ENCODE measurements at places on chromosomes 12 and 14.
A peak's percentile ranks its signal among the peaks of the same experiment; 100 is the strongest.

GRCh38 chr12:94990222-94990621 is 13.3 kb downstream of the NDUFA12 start:
- no peak for DNase-seq

DNA sequence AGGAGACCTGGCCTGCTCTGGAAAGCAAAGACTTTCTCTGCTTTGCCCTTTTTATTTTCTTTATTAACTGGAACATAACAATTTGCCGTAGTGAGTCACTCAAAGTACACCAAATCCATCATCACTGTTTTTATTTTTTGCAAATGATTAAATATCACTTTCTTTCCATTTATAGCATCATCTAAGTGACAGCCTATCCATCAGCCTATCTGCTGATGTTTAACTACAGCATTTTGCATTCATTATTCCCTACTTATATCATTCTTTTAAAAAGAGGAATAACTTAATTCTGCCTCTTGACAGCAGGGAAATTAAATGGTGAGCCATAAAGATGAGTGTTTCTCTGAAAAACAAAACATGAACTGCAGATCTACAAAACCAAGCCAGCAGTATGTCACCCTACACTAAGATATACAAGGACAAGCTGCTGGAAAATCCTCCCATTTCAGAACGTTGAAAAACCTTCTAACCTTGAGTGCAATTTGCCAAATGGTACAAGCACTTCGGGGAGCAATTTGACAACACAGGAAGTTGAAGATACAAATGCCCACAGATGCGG is 821.3 kb upstream of the TMEM132C start:
- no peak for DNase-seq

- peak; percentile 70 for DNase-seq
These were observed 15.8 kb upstream of the STAB2 start for GRCh38 chr12:103571286-103571685.

DNA sequence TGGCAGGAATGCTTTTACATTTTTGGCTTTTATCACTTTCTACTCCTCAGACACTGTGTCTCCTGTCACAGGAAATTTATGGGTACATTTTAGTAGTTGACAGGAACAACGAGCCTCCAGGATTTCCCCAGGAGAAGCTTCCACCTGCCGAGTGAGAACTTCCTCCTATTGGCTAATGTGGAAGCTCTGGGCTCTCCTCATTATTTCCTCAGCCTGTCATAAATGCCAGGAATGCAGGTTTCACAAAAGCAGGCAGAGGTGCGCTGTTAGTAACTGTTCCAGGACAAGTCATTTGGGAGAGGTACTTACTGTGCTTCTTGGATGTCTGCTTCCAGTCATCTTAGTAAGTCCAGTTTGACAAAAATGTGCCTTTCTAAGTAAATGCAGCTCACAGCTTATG is 19.1 kb upstream of the DCP1B start:
- no peak for DNase-seq

- DNase-seq, result no peak
These were observed 111.2 kb downstream of the CHST11 start for GRCh38 chr12:104567832-104568486.

- no peak for DNase-seq
These were observed 48.1 kb downstream of the ADCK1 start for GRCh38 chr14:77848031-77848430.

DNA sequence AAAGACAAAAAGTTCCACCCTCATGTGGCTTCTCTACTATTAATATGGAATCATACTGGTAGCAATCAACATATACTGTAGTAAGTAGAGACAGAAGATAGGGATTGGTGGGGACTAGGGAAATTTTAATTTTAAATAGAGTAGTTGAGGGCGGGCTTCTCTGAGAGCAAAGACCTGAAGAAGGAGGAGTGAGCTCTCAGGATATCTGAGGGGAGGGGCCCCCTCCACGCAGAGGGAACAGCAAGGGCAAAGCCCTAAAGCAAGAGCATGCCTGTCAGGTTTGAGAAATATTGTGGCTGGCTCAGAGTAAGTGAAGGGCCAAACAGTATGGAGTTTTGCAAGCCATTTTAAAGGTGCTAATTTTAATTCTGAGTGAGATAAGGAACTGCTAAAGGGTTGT is 64.3 kb downstream of the PCNX1 start:
- no peak for DNase-seq

- DNase-seq, result no peak
These were observed at the start of gene ACIN1 for GRCh38 chr14:23094666-23095195. TSS of gene ACIN1 (minus strand) at chr14:23095136. CDS start at chr14:23095112, 24 bp downstream.

DNA sequence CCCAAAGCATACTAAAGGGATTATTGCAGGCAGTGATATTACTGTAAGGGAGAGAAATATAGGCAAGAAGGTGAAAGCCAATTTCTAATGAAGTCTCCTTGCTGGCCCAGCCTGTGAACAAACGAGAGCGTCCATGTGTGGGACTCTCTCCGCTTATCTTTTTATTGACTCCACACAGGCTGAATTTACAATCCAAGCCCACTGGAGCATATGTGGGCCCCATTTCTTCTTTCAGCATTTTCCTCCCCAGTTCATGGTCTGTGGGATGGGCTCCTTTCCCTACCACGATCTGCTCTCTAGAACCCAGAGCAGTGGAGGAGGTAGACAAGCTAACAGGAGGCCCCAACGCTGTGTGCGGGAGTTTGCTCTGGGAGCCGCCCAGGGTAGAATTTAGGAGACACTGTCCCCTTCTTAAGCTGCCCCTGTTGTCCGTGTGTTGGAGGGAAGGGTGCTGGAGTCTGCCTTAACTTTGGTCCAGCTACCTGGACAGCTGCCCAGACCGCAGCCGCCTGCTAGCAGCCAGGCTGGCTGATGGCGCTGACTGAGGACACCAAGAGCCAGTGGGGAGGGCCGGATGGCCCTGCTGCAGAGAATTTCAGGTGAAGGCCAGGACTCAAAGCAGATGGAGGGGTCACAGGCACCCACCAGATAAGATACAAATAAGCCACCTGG is 3.2 kb upstream of the HOXC11 start:
- no peak for DNase-seq

- no peak for DNase-seq
These were observed 55.7 kb upstream of the ABCD2 start for GRCh38 chr12:39675263-39675662.

GRCh38 chr12:33093534-33093933 is 197.0 kb upstream of the PKP2 start:
- DNase-seq, result no peak

DNA sequence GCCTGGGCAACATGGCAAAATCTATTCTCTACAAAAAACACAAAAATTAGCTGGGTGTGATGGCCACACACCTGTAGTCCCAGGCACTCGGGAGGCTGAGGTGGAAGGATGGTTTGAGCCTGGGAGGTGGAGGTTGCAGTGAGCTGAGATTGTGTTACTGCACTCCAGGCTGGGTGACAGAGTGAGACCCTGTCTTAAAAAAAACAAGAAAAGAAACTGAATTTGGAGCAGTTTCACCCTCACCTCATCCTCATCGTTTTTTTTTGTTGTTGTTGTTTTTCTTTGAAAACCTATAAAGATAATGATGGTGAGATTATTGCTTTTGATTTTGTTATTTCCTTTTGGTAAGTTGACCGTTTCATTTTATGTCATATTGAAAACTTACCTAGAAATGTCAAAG is 60.7 kb downstream of the SLC38A6 start:
- DNase-seq, result no peak

GRCh38 chr12:40473962-40474361 is 218.3 kb upstream of the CNTN1 start:
- no peak for DNase-seq

DNA sequence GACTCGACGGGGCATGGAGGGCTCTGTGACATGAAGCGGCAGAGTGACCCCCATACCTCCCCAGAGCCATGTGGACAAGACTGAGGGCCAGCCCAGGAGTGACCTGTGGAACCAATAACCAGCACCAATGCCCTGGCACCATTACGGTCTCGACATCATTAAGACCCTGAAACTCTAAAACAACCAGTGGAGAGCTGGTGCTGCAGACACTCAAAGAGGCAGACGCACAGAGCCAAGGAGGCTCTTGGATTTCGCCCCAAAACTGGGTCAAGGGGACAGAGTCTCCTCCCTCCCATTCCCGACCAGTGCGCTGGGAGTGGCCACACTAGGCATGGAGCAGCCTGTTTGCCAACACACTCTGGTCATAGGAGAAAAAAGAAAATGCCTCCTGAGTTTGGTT is 41.6 kb upstream of the VASH1 start:
- DNase-seq, result no peak

DNA sequence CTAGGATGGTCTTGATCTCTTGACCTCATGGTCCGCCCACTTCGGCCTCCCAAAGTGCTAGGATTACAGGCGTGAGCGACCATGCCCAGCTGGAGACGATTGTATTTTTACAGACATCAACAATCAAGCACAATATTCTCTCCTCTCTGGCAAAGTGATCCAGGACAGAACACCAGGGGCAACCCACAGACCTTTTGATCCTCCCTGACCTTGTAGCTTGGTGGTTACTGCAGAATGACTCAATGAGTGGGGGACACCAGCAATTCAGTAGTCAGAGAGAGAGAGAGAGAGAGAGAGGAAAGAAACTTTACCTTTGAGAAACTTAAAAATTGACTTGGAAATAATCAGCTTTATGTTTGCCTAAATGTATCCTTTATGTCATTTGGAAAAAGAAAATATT is 51.2 kb downstream of the DRAM1 start:
- DNase-seq, result no peak

- DNase-seq, result no peak
These were observed 273.7 kb downstream of the SLC6A15 start for GRCh38 chr12:84638811-84639368.
